ENCODE measurements at places on chromosomes 12 and 14.

- no peak for DNase-seq
Observed at GRCh38 chr12:47797441-47797840, 22.3 kb downstream of the HDAC7 start.

DNA sequence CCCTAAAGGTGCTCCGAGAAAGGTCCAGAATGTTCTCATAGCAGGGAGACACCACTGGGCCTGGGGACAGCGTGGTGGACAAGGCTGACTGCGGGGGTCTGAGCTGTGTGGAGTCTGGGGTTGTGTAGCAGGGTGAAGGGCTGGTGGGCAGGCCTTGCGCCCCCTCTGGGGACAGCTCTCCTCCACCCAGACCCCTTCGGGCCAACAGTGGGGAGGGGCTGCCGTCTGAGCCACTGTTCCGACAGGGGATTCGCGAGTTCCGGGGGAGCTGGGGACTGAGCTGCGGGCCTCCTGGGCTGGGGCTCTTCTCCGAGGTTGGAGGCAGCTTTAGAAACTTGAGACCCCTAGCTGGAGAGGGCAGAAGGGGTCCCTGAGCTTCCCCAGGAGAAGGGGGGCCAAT lies 32.1 kb downstream of the NCKAP5L start:
- DNase-seq = no peak

- no peak for DNase-seq
Observed at GRCh38 chr14:104429291-104429861, 150.2 kb upstream of the C14orf180 start.

GRCh38 chr12:51406859-51407258 lies 15.7 kb upstream of the GALNT6 start:
- DNase-seq = no peak

- DNase-seq = no peak
Observed at GRCh38 chr12:40215982-40216381, 8.8 kb upstream of the LRRK2 start.

DNA sequence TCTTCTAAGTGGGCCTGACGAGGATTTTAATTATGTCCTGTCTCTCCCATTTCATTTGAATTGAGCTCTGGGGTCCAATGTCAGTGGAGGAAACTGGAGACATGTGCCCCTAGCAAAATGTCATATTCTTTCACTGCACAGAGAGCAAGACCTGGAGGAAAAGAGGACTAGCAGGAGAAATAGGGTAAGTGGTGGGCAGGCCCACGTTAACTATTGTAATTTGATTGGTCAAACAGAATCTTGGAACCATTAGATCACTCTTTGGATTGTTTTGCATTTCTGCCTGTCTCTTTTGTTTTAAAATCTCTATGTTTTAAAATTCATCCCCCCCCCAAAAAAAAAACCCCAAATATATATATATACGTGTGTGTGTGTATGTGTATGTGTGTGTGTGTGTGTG lies 113.9 kb upstream of the PELI2 start:
- DNase-seq = no peak

- DNase-seq = no peak
Observed at GRCh38 chr12:79685068-79685467, 5.7 kb downstream of the PAWR start.

DNA sequence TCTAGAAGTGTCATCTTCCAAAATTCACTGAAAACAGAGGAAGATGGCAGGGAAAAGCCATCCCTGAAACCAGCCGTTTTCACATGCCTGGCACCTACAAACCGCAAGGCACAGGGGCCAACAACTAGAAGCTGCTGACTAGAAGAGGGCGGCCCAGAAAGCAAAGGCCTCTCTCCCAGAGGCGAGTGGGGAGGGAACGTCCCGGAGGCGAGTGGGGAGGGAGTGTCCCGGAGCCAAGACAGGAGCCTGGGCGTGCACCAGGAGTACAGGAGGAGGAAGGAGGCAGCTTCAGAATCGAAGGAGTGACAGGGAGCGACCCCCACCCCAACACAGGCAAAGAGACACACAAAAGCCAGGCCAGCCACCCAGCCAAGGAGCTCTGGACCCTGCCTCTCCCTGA lies 21.0 kb downstream of the ANKLE2 start:
- no peak for DNase-seq

DNA sequence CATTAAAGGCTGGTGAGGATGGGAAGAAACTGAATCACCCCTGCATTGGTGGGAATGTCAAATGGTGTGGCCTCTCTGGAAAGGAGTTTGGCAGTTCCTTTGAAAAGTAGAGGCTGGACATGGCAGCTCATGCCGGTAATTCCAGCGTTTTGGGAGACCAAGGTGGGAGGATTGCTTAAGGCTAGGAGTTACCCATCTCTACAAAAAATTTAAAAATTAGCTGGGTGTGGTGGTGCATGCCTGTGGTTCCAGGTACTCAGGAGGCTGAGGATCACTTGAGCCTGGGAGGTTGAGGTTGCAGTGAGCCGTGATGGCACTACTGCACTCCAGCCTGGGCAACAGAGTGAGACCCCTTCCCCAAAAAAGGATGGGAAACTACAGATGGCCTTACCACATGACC lies 93.7 kb downstream of the RIN3 start:
- no peak for DNase-seq
